ENCODE measurements at places on chromosomes 11 and 22.

- peak; percentile 47 for DNase-seq
Measured at GRCh38 chr11:2211113-2211971, 39.7 kb upstream of the TH start.

GRCh38 chr11:122173587-122173986 lies 57.6 kb upstream of the BLID start:
- DNase-seq = no peak

- DNase-seq = no peak
Measured at GRCh38 chr22:45731798-45732495, 60.3 kb downstream of the ATXN10 start.

DNA sequence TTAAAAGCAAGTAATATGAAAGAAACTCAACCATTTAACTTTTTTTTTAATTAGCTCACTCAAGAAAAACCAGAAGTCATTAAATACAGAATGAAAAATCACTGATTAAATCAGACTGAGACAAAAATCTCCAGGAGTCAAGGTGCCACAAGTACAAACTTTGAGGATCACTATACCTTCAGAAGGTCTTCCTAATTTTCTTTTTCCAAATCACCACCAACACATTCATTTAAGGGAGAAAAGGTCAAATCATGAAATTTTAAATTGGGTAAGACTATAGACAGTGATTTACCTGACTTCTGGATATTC lies 32.3 kb downstream of the PITPNB start:
- no peak for DNase-seq

- no peak for DNase-seq
Measured at GRCh38 chr11:20618083-20618482, 18.7 kb downstream of the SLC6A5 start.

- no peak for DNase-seq
Measured at GRCh38 chr22:50148166-50148500, 22.4 kb upstream of the PANX2 start.

DNA sequence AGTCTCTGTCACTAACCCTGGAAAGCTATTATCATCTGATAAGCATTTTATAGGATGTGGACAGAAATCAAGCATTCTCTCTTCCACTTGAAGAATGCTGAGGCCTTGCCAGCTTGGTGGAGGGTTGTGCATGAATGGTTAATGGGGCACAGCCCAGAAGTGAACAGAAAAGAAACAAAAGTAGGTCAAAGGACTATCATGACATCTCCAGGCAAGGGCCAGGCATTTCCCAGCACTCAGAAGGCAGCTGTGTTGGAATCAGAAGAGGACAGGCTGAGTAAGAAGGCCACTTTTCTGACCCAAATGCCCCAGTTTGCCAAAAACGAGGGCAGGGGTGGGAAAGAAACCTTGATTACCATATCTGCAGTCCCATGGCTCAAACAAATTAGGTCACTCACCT lies 12.4 kb downstream of the TENM4 start:
- DNase-seq = no peak

- no peak for DNase-seq
Measured at GRCh38 chr22:42720263-42721044, at the start of gene A4GALT. A4GALT (minus strand) TSS chr22:42720870; CDS start chr22:42693951, 26,919 bp downstream.

DNA sequence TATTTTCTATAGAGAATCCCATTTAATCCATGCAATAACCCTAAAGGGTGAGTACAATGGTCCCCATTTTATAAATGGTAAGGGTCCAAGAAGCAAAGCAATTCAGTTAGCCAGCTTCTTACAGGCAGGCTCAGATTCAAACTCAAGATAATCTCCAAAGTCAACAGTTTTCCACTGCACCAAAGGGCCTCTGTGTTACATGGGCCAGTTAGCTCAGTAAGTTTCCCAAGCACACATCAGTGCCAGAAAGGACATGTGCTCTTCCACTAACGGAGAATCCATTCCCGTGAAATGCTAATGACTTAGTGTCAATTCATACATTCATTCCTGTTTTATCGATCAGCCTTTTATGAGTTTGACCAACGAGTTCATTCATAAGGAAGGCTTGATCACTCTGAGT lies 11.0 kb downstream of the SLC43A1 start:
- no peak for DNase-seq

GRCh38 chr22:39943337-39943736 lies 16.9 kb upstream of the TMA7B start:
- peak; percentile 39 for DNase-seq

GRCh38 chr22:22728382-22728781 lies 84.0 kb downstream of the GGTLC2 start:
- DNase-seq = no peak
